Posterior vena cava (tissue), 2 donors: ENCODE measurements at places on chromosomes 3 and 15. TPM values are rescaled to one million over a fixed set of nuclear protein-coding genes. Genes with fewer than 3 reads are reported as not detected.

- DNase-seq, result no peak
These were observed 496 bp downstream of the TF start for GRCh38 chr3:133746712-133747066.

- no peak for DNase-seq
These were observed 164.5 kb downstream of the SUCNR1 start for GRCh38 chr3:152037953-152038352.

GRCh38 chr3:29128001-29128400 is 152.9 kb upstream of the RBMS3 start:
- DNase-seq, result no peak

GRCh38 chr15:48856942-48857341 is 21.0 kb upstream of the EID1 start:
- no peak for DNase-seq

DNA sequence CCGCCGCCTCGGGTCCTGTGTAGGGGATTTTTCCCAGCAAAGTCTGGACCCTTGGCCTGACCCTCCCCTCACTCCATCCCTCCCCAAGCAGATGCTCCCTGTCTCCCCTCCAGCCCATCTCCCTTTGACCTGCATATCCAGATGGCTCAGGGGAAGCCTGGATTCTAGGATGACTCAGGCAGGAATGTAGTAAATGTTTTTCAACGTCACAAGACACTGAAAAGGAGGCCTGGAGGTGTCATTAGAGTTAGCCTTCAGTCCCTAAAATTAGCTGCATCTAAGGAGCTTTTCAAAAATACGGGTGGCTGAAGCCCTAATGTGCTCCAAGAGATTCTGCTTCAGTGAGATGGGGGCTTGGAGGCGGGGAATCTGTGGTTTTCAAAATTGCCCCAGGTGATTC is 7.2 kb downstream of the ACAN start:
- DNase-seq, result no peak

- no peak for DNase-seq
These were observed 889.1 kb downstream of the NAALADL2 start for GRCh38 chr3:175748087-175748730.

- DNase-seq, result no peak
These were observed 1.5 kb downstream of the ARHGEF3 start for GRCh38 chr3:56800130-56800831.

DNA sequence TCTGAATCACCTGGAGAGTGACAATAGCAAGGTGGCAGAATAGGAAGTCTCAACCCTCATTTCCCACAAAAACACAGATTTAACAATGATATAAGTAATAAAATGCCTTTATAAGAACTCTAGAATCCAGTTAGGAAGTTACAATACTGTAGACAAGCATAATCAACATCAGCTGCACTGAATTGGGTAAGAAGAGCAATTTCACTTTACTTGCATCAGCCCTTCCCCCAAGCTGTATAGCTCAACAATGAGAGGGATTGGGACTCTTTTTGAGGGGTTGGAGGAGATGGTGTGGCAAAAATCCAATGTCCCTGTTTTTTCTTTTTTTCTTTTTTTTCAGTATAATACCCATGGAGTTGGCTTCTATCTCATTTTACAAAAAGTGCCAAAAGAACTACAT is 63.1 kb downstream of the SERP1 start:
- no peak for DNase-seq

- DNase-seq, result no peak
These were observed 125.2 kb downstream of the ANXA2 start for GRCh38 chr15:60272623-60273022.

DNA sequence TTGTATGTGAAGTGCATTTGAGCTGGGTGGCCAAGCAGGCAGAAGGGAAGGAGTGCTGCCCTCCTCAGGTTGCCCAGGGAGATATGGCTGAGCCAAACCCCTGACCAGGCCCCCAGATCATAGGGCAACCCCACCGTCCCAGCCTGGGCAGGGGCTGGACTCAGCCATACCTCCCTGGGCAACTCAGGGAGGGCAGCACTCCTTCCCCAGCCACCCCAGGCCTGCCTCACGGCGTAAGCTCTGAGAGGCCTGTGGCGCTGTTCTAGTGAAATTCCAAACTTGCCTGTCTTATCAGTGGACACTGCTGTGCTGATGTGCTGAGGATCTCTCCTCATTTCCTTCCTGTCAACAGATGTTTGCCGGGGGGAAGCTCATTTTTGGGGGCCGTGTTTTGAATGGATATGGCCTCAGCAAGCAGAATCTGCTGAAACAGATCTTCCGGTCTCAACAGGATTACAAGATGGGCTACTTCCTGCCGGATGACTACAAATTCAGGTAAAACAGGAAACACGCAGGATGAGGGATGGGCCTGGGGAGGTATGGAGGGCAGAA is 57.6 kb upstream of the FGD5 start:
- peak; percentile 61 for DNase-seq

GRCh38 chr3:145197051-145197820 is 963.7 kb downstream of the PLOD2 start:
- no peak for DNase-seq

DNA sequence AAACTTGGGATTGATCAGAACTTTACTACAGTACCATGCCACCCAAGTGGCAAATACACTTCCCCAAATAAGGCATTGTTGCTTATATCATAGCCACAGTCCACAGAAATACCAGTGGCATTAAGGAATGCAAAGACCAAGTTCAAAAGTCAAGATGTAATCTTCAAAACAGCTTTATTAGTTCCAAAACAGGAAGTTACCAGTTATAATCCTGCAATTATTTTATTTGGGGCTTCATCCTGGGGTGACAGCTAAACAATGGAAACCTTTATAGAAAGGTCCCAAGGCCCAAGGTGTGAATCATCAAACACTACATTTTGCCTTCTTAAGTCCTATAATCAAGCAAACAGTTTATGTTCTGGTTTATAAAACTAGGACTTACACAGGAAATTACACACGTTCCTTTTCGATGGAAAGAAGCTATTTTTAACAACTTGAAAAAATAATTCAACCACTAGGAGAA is 30.3 kb upstream of the RNF7 start:
- DNase-seq, result no peak

DNA sequence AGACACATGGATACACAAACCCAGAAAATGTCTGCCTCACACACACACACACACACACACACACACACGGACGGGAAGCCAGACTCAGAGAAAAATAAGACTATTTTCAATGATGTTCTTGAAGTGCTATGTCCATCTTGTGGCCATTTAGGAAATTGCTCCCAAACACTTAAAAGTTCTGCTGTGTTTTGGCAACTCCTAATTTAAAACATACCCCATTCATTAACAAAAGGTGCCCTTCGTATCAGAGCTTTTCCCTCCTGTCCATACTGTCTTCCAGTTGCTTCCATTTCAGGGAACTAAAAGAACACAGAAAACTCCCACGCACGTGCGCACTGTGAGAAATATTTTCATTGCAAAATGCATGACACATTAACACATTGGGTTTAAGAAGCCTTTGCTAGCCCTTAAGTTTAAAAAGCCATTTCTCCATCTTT is 44.6 kb downstream of the SLC12A1 start:
- no peak for DNase-seq

DNA sequence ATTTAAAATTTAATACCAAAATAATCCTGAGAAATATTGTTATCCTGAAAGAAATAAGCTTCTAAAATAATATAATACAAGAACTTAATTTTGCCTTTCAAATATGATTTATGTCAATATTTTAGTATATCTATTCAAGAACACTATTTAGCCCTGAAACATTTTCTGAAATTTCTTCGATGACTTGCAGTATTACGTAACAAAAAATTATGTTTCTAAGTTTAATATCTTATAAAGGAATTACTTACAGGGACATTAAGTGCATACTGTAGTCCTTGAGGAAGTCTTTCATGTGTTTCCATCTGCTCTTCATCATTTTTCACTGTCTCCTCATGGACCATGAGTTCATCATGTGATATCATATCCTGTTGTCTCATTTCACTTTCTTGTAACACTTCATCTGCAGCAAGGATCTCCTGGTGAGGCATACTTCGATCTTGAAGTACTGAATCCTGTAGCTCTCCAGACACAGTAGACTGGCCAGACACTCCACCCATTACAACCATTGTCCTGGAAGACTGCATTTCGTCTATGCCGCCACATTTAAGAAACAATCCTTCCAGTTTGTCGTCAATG is 62.0 kb downstream of the ZNF148 start:
- no peak for DNase-seq

DNA sequence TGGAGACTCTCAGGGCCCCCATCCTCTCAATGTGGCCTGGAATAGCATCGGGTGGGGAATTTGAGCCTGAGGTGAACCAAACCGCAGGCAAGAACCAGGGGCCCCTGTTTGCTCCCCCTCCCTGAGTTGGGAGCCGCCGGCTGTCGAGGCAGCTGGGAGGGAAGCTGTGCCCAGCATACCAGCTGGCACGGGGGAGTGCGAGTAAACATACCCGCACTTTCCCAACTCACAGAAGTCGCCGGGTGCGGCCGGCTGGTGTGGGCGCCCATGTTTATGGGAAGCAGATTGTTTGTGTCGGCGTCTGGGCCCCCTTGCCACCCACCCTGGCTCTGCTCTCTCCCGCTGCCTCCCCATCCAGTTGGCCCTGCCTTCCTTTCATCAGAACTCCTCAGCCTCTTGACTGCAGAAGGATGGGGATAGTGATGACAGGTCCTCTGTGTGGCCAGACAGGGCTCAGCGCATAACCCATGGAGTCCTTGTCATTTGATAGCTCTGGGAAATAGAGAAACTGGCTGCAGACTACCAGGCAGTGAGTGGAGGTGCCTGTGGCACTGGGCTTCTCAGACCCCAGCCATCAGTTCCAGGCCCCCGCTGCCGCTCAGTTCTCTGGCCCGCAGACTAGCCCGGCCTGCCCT is 60.4 kb downstream of the CACNA2D2 start:
- DNase-seq, result no peak

- DNase-seq, result no peak
These were observed 12.3 kb downstream of the TCF12 start for GRCh38 chr15:56930669-56931313.

DNA sequence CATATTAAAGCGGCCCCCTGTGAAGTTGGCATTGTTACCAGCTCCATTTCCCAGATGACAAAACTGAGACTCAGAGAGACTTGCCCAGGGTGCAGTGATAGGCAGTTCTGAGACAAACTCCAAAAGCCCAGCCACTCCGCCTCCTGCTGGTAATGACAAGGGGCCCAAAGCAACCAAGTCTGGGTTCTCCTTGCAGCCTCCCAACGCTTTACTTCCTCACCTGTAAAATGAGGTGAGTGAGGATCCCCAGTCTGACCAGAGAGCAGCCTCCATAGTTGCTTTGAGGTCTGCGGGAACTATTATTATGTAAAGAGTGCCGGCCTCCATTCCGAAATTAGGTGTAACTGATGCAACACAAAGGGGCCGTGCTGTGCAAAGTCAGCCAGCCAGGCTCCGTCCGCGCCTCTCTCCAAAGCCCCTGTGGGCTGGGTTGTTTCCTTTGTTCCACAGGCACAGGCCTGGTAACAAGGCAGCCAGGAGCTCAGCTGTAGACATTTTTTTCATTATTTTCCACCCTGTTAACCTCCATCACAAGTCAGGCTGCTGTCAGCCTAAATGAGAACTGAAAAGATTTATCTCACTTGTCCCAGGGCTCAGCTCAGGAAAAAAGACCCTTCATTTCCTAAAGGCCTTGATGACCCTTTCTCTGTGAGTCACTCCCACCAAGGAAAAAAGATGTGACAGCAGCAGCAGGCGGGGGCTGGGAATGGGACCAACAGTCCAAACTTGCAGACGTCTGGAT is 139.1 kb upstream of the RAD18 start:
- DNase-seq, result no peak

GRCh38 chr3:25594007-25594502 is 70.7 kb downstream of the TOP2B start:
- no peak for DNase-seq

DNA sequence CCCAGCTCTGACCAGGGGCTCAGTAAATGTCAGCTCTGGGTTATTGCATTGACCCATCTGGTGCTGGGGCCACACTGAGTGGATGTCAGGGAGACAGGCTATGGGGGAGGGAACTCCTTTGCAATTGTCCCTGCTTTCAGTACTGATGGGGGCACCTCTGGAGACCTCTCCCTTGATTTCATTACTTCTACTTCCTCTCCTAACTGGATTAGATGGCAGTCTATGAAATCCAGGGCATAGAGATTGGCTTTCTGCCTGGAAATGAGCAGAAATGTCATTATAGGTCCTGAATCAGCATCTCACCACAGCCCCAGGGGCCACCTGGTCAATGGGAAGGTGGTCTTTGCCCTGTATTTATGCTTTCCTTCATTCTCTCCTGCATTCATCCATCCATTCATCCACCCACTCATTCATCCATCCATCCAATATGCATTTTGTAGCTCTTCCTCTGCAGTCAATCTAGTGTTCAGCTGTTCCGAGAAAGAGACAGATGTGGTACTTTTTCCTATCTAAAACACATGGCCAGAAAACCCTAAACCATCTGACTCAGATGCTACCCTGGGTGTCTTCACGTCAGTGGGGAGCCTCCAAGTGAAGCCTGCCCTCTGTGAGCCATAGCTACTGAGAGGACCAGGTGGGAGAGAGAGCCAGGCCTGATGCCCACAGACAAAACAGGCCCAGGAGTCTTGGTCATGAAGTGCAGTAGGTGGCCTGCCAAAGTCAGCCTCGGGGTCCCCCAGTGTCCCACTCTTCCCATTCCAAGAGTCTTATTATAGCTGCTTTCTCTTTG is 57.1 kb downstream of the CCDC33 start:
- DNase-seq, result no peak

GRCh38 chr15:45169608-45170480 is 17.9 kb downstream of the SHF start:
- no peak for DNase-seq

GRCh38 chr3:144185276-144185675 is 213.7 kb downstream of the DIPK2A start:
- no peak for DNase-seq

DNA sequence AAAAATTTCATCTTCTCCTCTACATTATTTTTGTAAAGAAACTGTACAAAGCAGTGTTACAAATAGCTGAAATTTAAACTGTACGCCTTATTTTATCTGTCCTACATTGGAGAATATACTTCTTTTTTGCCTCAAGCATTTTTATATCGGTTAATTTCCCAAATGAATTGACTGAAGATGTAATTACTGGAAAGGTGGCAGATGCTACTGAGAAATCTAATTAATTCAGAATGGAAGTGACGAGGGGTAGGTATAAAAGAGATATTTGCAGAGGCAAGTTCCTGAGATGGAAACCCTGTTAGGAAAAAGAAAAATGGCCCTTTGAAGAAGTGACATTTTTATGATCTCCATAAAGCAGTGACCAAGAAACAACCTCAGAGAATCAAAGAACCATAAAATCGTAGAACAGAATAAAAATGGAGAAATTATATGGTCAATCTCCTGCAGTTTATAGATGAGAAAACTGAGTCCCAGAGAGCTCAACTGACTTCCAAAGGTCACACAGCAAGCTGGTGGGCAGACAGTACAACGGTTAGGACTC is 20.4 kb downstream of the RUVBL1 start:
- DNase-seq, result no peak

- no peak for DNase-seq
These were observed 123.4 kb upstream of the SLC24A5 start for GRCh38 chr15:47997195-47998080.

- no peak for DNase-seq
These were observed 85.7 kb downstream of the RYR3 start for GRCh38 chr15:33396475-33396874.

GRCh38 chr3:138070006-138070405 is 45.4 kb downstream of the DZIP1L start:
- DNase-seq, result no peak

The TM6SF1 gene
- 6.9 TPM for total RNA-seq

The CTXN2 gene
- not detected for total RNA-seq

The SLC9A9 gene
- total RNA-seq, result 28.8 TPM

The GOLGA8M gene
- 2.2 TPM for total RNA-seq

The CHRNA7 gene
- total RNA-seq, result 1.3 TPM

The PCLAF gene
- 0.88 TPM for total RNA-seq

The GNB4 gene
- total RNA-seq, result 66.6 TPM

The FAM43A gene
- total RNA-seq, result 12.4 TPM

The CIP2A gene
- total RNA-seq, result 3.5 TPM

The POLQ gene
- 0.23 TPM for total RNA-seq

The ATP6V1A gene
- 38.5 TPM for total RNA-seq
